Germinal center (tissue), 1 donor: ENCODE measurements at places on chromosomes 7 and 10.

DNA sequence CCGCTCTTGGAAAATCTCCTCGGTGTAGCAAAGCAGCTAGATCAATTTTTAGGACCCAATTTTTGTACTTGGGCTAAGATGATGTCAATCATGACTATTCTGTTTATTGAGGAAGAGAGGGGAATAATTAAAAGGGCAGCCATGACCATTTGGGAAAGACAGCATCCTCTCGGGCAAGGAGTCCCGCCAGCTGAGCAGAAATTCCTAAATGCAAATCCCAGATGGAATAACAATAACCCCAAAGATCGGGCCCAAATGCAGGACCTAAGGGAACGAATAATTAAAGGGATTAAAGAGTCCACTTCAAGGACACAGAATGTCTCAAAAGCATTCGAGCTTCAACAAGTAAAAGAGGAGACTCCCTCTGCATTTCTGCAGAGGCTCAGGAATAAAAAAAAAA is 18.7 kb downstream of the COL17A1 start:
- DNase-seq, result no peak

GRCh38 chr7:158655507-158655906 is 49.1 kb downstream of the NCAPG2 start:
- DNase-seq, result no peak

DNA sequence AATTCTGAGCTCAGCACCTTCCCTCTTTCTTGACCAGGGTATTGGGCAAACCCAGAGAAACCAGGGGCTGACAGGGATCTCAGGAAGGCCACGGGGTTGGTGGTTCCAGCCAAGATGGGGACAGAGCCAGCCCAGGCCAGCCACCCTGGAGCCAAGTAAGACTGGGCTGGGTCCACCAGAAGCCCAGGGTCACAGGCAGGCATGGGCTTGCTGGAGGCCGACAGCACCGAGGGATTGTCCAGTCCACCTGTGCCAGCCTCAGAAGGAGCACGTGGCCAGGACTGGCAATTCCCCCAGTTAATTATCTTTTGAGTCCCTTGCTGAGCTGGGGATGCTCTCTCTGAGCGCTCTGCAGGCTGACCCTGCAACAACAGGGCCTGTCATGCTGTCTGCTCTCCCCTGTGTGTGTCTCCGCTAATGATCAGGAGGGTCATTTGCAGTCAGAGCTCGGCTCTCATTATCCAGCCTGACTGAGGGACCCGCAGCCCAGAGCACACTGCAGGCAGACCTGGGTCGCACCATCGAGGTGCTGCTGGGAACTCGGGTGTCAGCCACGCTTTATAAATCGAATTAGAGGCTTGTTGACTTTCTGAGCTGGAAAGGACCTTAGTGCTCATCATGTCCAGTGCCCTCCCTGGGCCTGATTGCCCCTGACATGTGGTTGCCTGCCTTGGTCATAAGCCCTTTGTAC is 69.5 kb upstream of the PPIF start:
- no peak for DNase-seq

GRCh38 chr10:130364631-130365411 is 228.6 kb downstream of the GLRX3 start:
- DNase-seq, result no peak

GRCh38 chr7:2623698-2624014 is 8.1 kb upstream of the TTYH3 start:
- DNase-seq, result no peak

DNA sequence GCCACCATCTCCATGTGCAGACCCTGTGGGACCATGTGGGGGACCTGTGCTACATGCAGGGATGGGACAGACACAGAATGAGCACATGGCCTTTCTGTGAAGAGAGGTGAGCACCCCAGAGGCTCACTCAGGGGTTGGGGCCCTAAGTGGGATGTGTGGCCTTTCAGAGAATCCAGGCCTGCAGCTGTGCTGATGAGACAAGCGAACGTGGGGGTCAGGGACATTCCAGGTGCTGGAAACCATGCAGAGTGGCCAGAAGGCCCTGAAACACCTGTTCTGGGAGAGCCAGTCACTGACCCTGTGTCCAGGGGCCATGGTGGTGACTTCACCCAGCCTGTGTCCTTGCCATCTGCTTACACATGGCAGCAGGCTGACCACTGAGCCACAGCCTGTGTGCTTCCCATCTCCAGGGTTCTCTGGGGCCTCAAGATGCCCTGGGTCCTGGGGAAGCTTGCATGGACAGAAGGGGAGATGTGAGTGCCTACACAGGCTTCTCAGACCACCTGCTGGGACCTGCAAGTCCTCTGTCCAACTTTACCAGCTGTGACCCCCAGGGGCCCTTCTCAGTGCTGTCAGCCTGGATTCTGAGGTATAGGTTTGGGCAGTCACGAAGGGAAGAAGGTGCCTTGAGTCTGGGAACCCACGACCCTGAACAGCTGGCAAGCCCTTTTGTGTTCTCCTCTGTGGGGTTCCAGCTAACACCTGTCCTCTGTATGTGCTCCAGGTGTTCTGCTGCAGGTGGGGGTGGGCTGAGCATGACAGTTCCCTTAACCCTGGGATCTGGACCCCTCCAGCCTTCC is 17.6 kb downstream of the RAMP3 start:
- no peak for DNase-seq

DNA sequence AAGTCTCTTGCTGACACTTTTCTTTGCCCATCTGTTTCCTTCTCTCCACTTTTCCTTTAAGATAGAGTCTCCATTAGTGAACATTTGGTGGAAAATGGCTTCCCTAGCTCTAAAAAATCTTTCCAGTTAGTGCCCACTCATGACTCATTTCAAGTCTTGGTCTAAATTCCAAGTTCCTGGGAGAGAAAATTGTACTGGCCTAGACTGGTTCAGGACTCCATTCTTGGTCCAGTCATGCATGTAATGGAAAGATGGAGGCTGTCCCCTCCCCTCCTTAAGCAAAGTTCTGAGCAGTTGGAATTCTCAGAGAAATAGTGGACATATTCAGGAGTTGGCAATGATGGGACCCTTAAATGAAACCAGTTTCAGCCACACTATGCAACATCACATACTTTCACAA is 3.8 kb upstream of the ALDH18A1 start:
- no peak for DNase-seq

DNA sequence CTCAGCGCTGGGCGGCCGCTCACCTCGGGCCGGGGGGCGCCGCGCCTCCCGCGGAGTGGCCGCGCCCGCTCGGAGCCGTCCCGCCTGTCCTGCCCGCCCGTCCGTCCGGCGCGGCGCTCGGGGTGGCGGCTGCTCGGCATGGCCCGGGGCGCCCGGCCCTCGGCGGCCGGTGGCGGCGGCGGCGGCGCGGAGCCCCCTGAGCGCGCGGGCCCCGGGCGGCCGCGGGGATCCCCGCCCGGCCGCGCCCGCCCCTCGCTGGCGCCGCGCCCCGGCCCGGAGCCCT is 338 bp downstream of the SDK1 start:
- peak; percentile 6 for DNase-seq

DNA sequence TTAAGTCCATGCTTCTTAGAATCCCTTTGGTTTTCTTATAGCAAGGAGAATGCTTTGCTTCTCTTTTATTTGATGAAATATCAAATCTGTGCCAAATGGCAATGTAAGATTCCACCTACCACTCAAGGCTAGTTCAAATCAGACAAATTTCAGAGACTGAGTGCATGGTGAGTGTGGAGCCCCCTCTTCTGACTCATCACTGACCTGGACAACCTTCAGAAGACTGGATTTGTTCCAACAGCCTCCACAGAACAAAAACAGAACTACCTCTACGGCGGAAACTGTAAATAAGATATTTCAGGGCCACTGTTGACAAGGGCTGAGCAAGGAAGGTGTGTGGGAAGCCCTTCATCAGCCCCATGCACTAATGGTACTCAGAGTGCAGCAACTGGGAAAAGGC is 21.1 kb downstream of the NCAPG2 start:
- DNase-seq, result no peak

DNA sequence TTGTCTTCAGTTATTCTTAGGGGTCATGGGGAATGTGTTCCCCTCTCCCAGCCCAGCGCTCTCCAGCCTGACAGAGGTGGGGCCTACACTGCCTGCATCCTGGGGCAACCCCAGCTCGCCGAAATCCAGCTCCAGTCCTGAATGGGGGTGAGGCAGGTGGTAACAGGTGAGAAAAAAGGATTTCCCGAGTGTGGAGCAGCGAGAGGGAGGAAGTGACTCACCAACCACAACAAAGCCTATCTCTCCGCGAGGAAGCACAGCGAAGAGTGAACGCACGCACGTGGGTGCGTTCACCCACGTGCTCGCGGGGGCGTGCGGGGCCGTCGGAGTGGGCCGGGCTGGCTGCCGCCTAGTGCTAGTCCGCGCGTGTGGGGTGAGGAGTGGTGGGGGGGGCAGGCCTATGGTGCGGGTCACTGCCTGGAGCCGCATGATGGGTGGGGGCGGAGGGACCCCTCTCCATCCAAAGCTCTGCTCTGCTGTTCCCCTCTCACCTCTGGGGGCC is 855 bp upstream of the PALD1 start:
- peak; percentile 44 for DNase-seq

- DNase-seq, result no peak
Measured at GRCh38 chr10:101839002-101839401, 4.6 kb downstream of the KCNIP2 start.

DNA sequence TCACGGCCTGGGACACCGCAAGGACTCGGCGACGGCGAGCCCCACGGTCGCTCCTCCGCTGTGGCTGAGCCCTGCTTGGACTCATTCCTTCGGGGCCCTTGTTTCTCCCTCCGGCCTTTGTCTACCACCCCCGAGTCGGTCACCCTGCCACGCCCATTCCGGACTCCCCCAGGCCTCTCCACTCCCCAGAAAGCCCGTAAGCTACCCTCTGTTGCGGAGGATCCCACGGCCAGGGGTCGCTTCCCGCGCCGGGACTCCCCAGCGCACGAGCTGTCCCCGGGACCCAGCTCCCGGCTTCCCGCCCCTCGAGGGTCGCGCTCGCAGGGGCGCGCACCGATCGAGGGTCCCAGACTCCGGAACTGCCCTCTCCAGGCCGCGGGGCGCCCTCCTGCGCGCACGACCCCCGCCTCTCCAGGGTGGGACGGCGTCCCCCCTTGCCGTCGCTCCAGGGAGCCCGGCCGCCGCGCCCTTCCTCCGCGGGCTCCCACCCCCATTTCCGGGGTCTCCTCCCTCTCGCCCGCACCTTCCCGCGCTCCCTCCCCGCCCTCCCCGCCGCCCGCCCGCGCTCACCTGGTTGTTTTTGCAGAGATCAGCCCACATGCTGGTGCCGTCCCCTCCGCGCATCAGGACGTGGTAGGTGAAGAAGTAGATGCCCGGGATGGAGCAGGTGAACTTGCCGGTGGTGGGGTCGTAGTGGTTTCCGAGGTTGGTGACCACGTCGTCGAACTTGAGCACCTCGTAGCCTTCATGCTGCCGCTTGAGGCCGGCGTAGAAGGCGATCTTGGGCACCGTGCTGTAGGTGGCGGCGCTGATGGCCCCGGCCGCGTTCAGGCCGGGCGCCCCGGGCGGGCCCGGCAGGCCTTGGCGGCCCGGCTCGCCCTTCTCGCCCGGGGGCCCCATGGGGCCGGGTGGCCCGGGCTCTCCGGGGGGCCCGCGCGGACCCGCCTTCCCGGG is 1.5 kb downstream of the C1QL3 start:
- DNase-seq, result peak; percentile 22

DNA sequence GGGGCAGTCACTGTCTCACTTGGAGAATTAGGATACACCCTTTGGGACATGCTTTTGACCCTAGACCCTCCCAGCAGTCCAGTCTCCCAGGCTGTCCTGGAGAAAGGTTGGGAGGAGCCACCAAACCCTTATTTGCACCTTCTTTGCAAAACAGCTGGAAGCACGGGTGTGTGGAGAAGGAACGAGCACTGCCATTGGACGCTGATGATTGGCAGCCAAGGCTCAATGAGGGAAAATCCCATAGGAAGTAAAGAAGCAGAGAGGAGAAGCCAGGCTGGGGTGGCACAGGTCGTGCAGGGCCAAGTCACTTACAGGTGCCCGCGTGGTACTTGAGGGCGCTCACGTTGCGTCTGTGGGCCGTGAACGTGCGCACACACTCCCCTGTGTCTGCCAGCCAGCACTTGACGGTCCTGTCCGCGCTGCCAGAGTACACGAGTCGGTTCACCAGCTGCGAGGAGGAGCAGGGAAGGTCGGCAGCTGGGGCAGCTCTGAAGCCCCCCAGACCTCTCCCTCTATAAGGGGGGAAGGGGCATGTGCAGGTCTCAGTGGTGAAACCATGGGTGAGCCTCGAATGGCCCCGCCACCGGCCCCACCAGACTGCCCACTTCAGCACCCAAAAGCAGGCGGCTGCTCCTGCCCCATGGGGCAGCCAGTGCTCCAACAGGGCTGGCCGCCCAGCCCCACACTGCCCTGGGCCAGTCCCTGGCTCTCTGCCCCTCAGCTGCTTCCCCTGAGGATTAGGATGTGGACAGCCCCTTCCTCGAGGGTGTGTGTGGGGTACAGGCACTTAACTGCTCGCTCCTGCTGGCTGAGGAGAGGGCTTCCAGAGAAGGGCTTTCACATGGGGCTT is 24.8 kb downstream of the WDR86 start:
- no peak for DNase-seq

DNA sequence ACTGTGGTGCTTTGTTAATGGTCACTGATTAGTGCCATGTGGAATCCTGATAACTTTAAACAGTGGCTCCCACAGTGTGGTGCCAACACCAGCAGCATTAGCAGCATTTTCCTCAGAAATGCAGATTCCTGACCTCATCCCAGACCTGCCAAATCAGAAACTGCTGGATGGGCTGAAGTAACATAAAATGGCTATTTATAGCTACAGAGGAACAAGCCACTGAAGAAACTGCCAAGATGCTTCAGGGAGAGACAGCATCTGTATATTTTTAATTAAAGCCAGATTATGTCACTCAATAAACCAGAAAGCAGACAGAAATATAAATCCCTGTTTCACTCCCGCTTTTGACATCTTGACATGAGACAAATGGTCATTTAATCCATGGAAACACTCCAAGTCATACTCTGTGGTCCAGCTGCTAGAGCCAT is 178.5 kb downstream of the AMPH start:
- no peak for DNase-seq

DNA sequence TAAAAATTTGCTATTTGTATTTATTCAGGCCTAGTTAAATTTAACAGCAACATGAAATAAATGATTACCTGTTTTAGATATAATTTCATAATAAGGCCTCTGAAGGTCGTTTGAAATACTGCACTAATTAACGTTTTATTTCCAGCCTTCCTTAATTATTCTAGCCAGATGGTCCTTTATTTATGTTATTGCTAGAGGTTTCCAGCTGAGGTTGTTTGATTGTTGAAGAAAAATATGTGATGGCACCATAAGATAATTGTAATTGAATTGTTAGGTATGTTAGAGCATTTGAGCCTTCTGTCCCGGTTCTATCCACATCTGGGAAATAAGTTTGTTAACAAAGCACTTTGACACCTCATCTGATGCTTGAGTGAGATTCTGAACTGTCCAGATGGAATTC is 556.1 kb downstream of the ATRNL1 start:
- DNase-seq, result no peak

DNA sequence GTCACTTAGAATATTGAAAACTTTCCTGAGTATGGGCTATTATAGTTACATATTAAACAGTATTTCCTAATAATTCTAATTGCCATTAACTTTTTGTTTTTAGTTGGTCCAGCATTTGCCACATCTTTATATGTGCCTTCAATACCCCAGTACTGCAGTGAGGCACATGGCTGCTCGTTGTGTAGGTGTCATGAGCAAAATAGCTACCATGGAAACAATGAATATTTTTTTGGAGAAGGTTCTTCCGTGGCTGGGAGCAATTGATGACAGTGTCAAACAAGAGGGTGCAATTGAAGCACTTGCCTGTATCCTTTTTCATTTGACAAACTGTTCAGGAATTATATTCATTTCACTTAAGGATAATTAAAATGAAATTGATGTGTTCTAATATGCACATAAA is 72.7 kb downstream of the BTAF1 start:
- no peak for DNase-seq

GRCh38 chr7:89183712-89184111 is 388.2 kb upstream of the TEX47 start:
- no peak for DNase-seq
